Calu3 (cell line): ENCODE measurements at places on chromosomes 4 and X. TPM values are rescaled to one million over a fixed set of nuclear protein-coding genes. Genes with fewer than 3 reads are reported as not detected.

Gene PAGE1
- not detected in 2 replicates for total RNA-seq

Gene MAGEB5
- not detected in 2 replicates for total RNA-seq

Gene SRPX
- 0.78 and 1.2 TPM in 2 replicates for total RNA-seq

Gene KCNIP4
- total RNA-seq = not detected in 2 replicates

Gene CTAG1B
- not detected in 2 replicates for total RNA-seq

Gene RNF175
- total RNA-seq = 0.54 and 0.66 TPM in 2 replicates

Gene FMR1
- 61.9 and 66.5 TPM in 2 replicates for total RNA-seq

Gene PRKG2
- total RNA-seq = 0.76 and 1.5 TPM in 2 replicates

GRCh38 chrX:119118780-119119395, 8.7 kb downstream of the KIAA1210 start:
- H3K36me3 ChIP-seq = no peaks in the 10 kb centered on the region
- peak; percentile 54 for DNase-seq

- no peak for DNase-seq
- H3K27me3 ChIP-seq = no peaks in the 10 kb centered on the region
- peaks cover 17% of the 10 kb centered on the region for H3K4me1 ChIP-seq
- no peak overlapping the region for H3K27ac ChIP-seq
- peaks cover 5% of the 10 kb centered on the region for H3K36me3 ChIP-seq
These were observed 10.3 kb downstream of the SNX25 start for GRCh38 chr4:185219551-185220344.

- no peak overlapping the region for H3K4me3 ChIP-seq
- DNase-seq = no peak
- H3K36me3 ChIP-seq = no peaks in the 10 kb centered on the region
- no peak overlapping the region for H3K27ac ChIP-seq
- no peaks in the 10 kb centered on the region for H3K4me1 ChIP-seq
These were observed 270.3 kb upstream of the CTSO start for GRCh38 chr4:156223985-156224384.

DNA sequence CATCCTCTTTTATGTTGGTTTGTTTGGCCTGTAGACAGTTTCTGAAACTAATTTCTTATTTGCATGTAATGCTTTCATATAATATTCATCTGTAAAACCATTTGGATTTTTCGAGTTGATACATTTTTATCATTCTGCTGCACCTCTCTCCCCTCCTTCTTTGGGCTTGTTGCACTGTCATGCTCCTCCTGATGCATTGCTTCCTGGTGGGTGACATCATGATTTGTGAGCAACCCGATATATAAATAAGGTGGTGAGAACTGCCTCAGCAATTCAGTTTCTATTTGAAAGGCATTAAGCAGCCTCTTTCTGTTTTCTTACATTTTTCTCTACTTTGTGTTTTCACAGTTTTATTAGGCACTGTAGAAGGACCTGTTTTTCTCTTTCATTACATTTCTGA, 515.7 kb downstream of the RPA4 start:
- H3K36me3 ChIP-seq = no peaks in the 10 kb centered on the region
- H3K27ac ChIP-seq = no peak overlapping the region
- H3K27me3 ChIP-seq = no peaks in the 10 kb centered on the region
- H3K4me1 ChIP-seq = peaks cover 30% of the 10 kb centered on the region
- DNase-seq = no peak

GRCh38 chr4:13543839-13544605, at the start of gene NKX3-2:
Gene NKX3-2 (minus strand): TSS chr4:13544508. CDS start chr4:13544414, 94 bp downstream.
- H3K4me3 ChIP-seq = peak within 1 kb of the TSS; percentile 85
- H3K36me3 ChIP-seq = peaks cover 18% of the 10 kb centered on the region
- H3K27ac ChIP-seq = peak within 1 kb of the TSS; percentile 70

- DNase-seq = peak; percentile 22
- H3K4me3 ChIP-seq = no peak overlapping the region
- H3K4me1 ChIP-seq = no peaks in the 10 kb centered on the region
- no peaks in the 10 kb centered on the region for H3K27me3 ChIP-seq
These were observed 6.5 kb downstream of the CRLF2 start for GRCh38 chrX:1205681-1206611.

- H3K36me3 ChIP-seq = no peaks in the 10 kb centered on the region
- no peak overlapping the region for H3K27ac ChIP-seq
- H3K27me3 ChIP-seq = no peaks in the 10 kb centered on the region
- no peak overlapping the region for H3K4me3 ChIP-seq
These were observed 130.6 kb upstream of the FAT1 start for GRCh38 chr4:186854256-186854655.

GRCh38 chrX:104428231-104428630, 137.8 kb upstream of the IL1RAPL2 start:
- no peaks in the 10 kb centered on the region for H3K27me3 ChIP-seq
- no peak overlapping the region for H3K27ac ChIP-seq
- no peak for DNase-seq
- peaks cover 52% of the 10 kb centered on the region for H3K4me1 ChIP-seq
- peaks cover 5% of the 10 kb centered on the region for H3K36me3 ChIP-seq

DNA sequence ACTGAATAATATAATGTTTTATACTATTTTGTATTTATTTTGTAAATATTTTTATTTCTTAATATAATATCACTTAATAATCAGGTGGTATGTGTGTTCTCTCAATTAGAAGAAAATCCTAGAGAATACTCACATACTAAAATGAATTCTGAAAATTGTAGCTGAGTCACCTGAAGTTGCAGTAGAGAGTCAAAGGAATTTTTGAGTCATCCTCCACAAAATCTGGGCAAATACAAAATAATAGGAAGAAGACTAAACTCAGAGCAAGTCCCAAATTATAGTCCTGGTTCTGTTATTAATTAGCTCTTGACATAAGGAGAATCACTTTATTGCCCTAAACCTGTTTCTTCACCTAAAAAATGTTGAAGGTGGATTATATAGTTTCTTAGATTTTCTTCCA, 57.8 kb downstream of the SPATA4 start:
- H3K27me3 ChIP-seq = no peaks in the 10 kb centered on the region
- H3K36me3 ChIP-seq = no peaks in the 10 kb centered on the region
- H3K4me1 ChIP-seq = no peaks in the 10 kb centered on the region

DNA sequence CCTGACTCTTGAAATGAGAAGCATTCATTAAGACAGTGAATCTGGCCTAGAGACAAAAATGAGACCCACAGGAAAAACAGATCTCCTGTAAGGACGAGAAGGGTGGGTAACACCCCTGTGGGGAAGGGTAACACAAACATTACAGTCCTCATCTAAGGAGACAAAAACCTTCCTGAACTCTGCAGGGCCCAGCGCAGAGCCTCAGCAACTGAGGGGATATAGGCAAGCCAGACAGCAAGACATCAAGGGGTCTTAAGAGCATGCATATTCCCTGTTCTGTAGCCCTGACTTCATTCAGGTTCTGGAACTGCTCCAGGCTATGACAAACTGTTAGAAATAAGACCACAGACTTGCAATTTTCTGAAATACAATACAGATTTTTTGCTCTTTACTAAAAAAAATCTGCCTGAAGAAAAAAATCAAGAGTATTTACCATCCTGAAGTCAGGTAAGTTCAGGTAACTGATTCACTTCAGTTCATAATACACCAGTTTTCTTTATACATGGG, 15.5 kb downstream of the COX18 start:
- no peak overlapping the region for H3K27ac ChIP-seq
- no peak overlapping the region for H3K4me3 ChIP-seq
- H3K36me3 ChIP-seq = no peaks in the 10 kb centered on the region
- H3K27me3 ChIP-seq = no peaks in the 10 kb centered on the region
- H3K4me1 ChIP-seq = no peaks in the 10 kb centered on the region

DNA sequence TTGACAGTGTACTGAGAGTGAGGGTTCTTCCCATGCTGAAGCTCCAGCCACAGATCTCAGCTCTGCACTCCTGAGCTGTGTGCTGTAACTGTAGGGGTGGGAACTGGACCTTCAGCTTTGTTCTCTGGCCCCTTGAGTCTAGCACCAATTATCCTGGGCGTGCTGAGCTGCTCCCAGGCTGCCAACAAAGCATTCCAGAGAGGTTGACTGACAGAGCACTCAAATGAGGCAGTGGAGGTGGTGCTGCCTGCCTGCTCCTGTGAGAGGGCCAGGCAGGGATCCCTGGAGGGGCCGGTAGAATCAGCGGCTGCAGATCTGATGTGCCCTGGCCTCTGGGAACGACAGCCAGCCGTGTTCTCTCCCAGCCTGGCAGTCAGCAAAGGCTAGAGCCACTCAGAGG, 375.7 kb upstream of the AADAT start:
- H3K27me3 ChIP-seq = no peaks in the 10 kb centered on the region
- no peak for DNase-seq
- H3K36me3 ChIP-seq = no peaks in the 10 kb centered on the region

- DNase-seq = no peak
- peak overlapping the region; percentile 6 for H3K27ac ChIP-seq
- peaks cover 5% of the 10 kb centered on the region for H3K36me3 ChIP-seq
These were observed 11.8 kb upstream of the UGT2A3 start for GRCh38 chr4:68963374-68963773.

GRCh38 chrX:111490688-111491087, 20.8 kb upstream of the SERTM2 start:
- H3K27ac ChIP-seq = no peak overlapping the region
- H3K4me3 ChIP-seq = no peak overlapping the region
- no peaks in the 10 kb centered on the region for H3K27me3 ChIP-seq
- no peak for DNase-seq
- no peaks in the 10 kb centered on the region for H3K36me3 ChIP-seq

DNA sequence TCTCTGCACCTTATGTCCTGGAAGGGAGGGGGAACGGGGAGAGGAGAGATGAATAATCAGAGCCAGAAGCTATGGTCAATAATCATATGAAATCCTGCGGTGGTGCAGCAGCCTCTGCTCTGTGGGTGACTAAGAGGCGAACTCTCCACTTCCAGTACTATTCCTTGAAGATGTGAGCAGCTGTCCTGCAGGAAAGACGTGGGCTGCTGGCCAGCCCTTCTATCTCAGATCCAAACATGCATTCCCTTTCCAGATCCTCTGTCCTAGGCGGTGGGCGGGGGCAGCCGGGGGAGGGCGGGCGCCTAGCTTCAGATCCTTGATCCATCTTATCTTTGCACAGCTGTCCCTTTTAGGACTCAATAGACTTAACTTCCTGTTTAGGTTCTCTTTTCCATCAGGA, 34.5 kb downstream of the SPINK2 start:
- H3K4me1 ChIP-seq = no peaks in the 10 kb centered on the region
- no peak for DNase-seq
- no peaks in the 10 kb centered on the region for H3K27me3 ChIP-seq
- H3K4me3 ChIP-seq = no peak overlapping the region
- no peaks in the 10 kb centered on the region for H3K36me3 ChIP-seq

- no peak overlapping the region for H3K4me3 ChIP-seq
- peaks cover 12% of the 10 kb centered on the region for H3K4me1 ChIP-seq
- H3K36me3 ChIP-seq = no peaks in the 10 kb centered on the region
These were observed 619.5 kb downstream of the EPHA5 start for GRCh38 chr4:65050786-65051185.

- no peaks in the 10 kb centered on the region for H3K36me3 ChIP-seq
- no peaks in the 10 kb centered on the region for H3K27me3 ChIP-seq
- DNase-seq = no peak
- H3K4me1 ChIP-seq = no peaks in the 10 kb centered on the region
- H3K4me3 ChIP-seq = no peak overlapping the region
These were observed 52.9 kb downstream of the TRIM2 start for GRCh38 chr4:153257151-153257620.

GRCh38 chrX:21974011-21974385, 33.5 kb downstream of the SMS start:
- peaks cover 66% of the 10 kb centered on the region for H3K36me3 ChIP-seq
- peak overlapping the region; percentile 91 for H3K27ac ChIP-seq
- H3K27me3 ChIP-seq = no peaks in the 10 kb centered on the region
- peak; percentile 46 for DNase-seq

GRCh38 chrX:13090027-13090338, 45.6 kb upstream of the FAM9C start:
- H3K4me1 ChIP-seq = peaks cover 47% of the 10 kb centered on the region
- H3K4me3 ChIP-seq = no peak overlapping the region
- H3K36me3 ChIP-seq = peaks cover 16% of the 10 kb centered on the region

- peak; percentile 4 for DNase-seq
- no peak overlapping the region for H3K4me3 ChIP-seq
- H3K4me1 ChIP-seq = peaks cover 9% of the 10 kb centered on the region
- H3K36me3 ChIP-seq = peaks cover 21% of the 10 kb centered on the region
- no peak overlapping the region for H3K27ac ChIP-seq
These were observed 4.7 kb downstream of the KCND1 start for GRCh38 chrX:48966796-48967579.
